ENCODE measurements at places on chromosomes 4 and X. TPM values are rescaled to one million over a fixed set of nuclear protein-coding genes. Genes with fewer than 3 reads are reported as not detected.
A peak's percentile ranks its signal among the peaks of the same experiment; 100 is the strongest.

GRCh38 chr4:10157478-10158332 is 41.1 kb upstream of the WDR1 start:
- no peak for DNase-seq

- no peak for DNase-seq
Observed at GRCh38 chrX:44143061-44143602, 169.9 kb upstream of the NDP start.

GRCh38 chr4:125187226-125188176 is 127.3 kb upstream of the FAT4 start:
- DNase-seq, result no peak

GRCh38 chrX:136714626-136715599 is 65.8 kb downstream of the ARHGEF6 start:
- no peak for DNase-seq

DNA sequence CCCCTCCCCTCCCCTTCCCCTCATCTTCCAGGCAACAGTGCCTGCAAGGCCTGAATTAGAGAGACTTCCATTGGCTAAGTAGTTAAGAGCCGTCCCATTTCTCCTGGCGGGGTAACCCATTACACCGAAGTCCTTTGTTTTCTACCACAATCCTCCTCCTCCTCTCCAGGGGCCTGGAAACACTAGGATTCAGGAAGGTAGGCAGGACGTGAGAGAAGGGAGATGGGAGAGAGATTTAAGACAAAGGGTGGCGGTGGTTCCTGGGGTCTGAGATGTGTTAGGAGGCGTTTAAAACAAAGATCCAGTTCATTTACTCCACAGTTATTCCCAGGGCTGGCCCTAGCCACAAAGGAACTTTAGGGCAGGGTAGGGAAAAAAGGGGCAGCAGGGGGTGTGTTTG is 28.0 kb downstream of the NYX start:
- DNase-seq, result no peak

- no peak for DNase-seq
Observed at GRCh38 chr4:95387719-95388118, 161.1 kb downstream of the UNC5C start.

- no peak for DNase-seq
Observed at GRCh38 chrX:1202251-1202650, 10.2 kb downstream of the CRLF2 start.

- no peak for DNase-seq
Observed at GRCh38 chr4:88158489-88159228, at the start of gene ABCG2. Gene ABCG2, minus strand, starts transcription at chr4:88158639. Its CDS starts 18,644 bp downstream, at chr4:88139995.

GRCh38 chr4:183765251-183765911 is 106.3 kb downstream of the TRAPPC11 start:
- DNase-seq, result peak; percentile 54

DNA sequence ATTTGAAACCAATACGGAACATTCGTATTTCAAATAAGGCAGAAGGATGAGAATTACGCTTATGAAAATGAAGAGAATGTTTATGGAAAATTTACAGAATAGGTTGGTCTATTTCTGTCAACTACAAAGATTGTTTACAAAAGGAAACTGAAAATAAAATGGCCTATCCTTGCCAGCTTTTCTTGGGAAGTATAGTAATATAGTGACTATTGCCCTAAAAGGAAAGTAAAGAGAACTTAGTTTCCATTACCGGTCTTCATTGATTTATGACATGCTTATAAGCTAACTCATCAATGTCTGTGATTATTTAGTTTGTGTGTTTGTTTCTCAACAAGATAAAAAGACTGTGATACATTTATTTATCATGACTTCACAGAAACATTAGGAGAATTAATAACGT is 2.9 kb upstream of the SPRY1 start:
- DNase-seq, result no peak

GRCh38 chrX:44569122-44569521 is 26.5 kb upstream of the FUNDC1 start:
- DNase-seq, result no peak

- DNase-seq, result no peak
Observed at GRCh38 chrX:39480963-39481362, 616.8 kb downstream of the BCOR start.

GRCh38 chr4:152537881-152538280 is 2.0 kb upstream of the FBXW7 start:
- no peak for DNase-seq

- DNase-seq, result no peak
Observed at GRCh38 chr4:104559502-104559901, 64.8 kb upstream of the CXXC4 start.

DNA sequence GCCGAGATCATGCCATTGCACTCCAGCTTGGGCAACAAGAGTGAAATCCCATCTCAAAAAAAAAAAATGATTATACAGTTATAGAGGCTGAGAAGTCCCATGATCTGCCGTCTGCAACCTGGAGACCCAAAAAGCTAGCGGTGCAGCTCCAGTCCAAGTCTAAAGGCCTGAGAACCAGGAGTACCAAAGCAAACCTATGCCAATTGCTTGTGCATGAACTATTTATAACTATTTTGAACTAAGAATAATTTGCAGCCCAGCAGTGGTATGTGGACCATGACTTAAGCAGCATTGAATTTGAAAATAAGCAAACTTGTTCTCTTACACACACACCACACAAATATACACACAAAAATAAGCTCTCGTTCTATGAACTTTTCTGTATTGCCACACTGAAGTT is 51.8 kb downstream of the TASL start:
- DNase-seq, result no peak

GRCh38 chr4:159104694-159105414 is 2.0 kb downstream of the RAPGEF2 start:
- no peak for DNase-seq

DNA sequence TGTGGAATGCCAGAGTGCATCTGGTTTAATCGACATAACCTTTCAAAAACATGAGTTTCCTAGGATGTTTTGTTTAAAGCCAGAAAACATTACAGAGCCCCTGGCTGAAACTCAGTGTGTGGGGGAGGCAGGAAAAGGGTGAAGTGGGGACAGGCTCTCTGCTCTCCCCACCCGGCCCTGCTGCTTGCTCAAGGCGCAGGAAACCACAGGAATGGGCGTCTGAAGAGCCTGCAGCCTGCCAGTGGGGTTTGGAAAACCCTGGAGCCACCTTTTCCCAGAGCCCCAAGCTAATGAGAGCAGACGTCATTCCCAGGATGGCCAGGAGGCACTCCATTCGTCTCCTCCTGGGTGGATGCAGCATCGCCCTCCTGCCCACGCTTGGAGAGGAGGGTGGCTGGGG is 240.6 kb downstream of the AFAP1 start:
- peak; percentile 69 for DNase-seq

DNA sequence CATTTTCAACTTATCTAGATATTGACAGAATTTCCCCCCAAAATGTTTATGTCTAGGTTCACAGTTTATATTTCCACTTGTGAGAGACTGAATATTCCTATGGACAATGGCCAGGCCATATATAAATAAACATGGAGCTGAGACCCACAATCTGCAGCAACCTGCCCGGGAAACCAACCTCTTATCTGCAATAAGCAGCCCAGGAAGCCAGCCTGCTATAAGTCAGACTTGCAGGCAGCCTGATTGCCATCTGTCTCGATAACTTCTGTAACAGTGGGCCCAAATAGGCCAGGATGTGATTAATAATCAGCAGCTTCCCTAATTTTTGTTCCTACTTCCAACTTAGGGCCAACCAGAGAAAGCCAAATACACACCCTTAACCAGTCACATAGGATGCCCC is 5.2 kb upstream of the NAP1L5 start:
- no peak for DNase-seq

- DNase-seq, result no peak
Observed at GRCh38 chrX:134572816-134573682, 85.2 kb downstream of the PLAC1 start.

DNA sequence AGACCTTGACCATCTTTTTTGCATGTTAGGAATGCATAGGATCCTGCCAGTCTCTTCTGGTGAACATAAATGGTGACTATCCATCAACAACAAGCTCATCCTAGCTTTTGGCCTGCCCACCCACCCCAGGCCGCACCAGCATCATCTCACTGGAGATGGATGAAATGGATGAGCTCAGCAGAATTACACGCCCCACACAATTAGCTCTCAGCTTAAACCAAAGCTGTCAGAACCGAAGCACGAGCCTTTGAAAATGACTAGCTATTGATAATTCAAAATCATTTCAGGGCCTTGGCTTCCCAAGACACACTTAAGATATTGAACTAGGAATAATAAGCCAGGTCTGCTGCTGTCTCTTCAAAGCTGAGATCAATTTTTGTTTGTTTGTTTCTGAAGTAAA is 62.5 kb upstream of the MND1 start:
- DNase-seq, result no peak

- no peak for DNase-seq
Observed at GRCh38 chr4:14168919-14169318, 541.4 kb upstream of the BOD1L1 start.

- no peak for DNase-seq
Observed at GRCh38 chrX:120825146-120825545, 50.5 kb downstream of the CT47B1 start.

GRCh38 chr4:31086756-31087330 is 366.7 kb downstream of the PCDH7 start:
- no peak for DNase-seq

DNA sequence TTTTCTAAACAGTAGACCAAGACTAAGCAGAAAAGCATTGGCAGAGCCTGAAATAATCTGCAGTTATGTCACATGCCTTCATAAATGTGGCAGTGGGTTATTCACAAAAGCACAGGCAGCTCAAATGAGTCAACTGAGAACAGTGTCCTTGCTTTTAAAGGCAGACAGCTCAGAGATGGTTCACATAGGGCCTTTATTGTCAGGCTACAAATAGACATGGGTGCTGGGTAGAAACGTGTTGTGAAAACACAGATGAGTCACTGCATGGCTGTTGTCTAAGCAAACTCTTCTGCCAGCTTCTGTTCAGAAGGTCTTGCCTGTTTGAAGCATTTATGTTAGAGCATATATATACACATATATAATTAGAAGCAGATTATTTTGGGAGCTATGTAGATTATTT is 118.0 kb downstream of the SLC4A4 start:
- no peak for DNase-seq

- no peak for DNase-seq
Observed at GRCh38 chrX:147832707-147833348, 78.9 kb upstream of the FMR1 start.

GRCh38 chr4:147583876-147584275 is 33.3 kb upstream of the TMEM184C start:
- DNase-seq, result no peak

Gene FDCSP
- total RNA-seq, result not detected

Gene FABP2
- total RNA-seq, result not detected

Gene IL9R
- total RNA-seq, result 0.27 TPM

Gene ATOH1
- not detected for total RNA-seq

Gene RENBP
- total RNA-seq, result 4.3 TPM

Gene NDNF
- total RNA-seq, result 6.9 TPM

Gene ACSL4
- 30.4 TPM for total RNA-seq

Gene TSPAN7
- 197 TPM for total RNA-seq

Gene HCCS
- total RNA-seq, result 39.3 TPM

Gene LRRC66
- total RNA-seq, result 1.2 TPM

Gene WDR17
- total RNA-seq, result 0.75 TPM

Gene MAGEA11
- not detected for total RNA-seq

Gene PAGE2B
- not detected for total RNA-seq

Gene FGB
- total RNA-seq, result 0.77 TPM

Gene DCAF8L2
- total RNA-seq, result not detected

Gene PNCK
- total RNA-seq, result 0.92 TPM

Gene TKTL1
- 0.26 TPM for total RNA-seq

Gene SH3BP2
- 18.1 TPM for total RNA-seq

Gene CBR4
- total RNA-seq, result 18.5 TPM

Data from psoas muscle (tissue), 8 donors.